Stimulated activated CD8-positive, alpha-beta memory T cell treated with anti-CD3 and anti-CD28 coated beads, Interleukin-4, amount 100 ng/mL, for 1 hour (primary cell): ENCODE measurements at places on chromosomes 7 and 10.

GRCh38 chr10:124465003-124465776 is 3.6 kb downstream of the LHPP start:
- no peak for DNase-seq

DNA sequence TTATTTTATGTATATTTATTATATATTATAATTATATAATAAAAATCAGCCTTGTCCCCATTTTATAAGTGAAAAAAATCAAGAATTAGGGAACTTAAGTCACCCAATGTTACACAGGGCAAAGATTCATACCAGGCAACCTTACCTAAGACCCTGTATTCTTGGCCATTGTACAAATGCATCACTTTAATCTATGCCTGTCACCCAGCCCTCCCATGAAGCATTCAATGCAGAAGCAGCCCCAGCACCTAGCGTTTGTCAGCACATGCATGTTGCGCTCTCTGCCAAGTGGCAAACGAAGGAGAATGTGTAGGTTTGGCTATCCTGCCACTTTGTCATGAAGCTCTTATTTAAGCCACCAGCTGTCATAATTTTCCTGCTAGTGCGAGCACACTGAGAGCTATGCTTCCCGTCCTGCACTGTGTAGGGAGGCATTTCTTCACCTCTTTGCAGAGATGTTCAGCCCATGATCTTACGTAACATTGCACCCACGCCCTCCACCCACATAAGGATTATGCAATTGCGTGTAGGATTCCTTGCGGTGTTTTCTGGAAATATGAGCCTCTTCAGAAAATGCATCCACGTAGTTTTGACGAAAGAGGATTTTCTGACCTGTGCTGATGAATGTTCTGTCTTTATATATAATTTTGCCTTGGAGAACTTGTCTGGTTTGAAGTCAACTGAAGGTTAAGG is 7.7 kb upstream of the COBL start:
- DNase-seq = no peak

GRCh38 chr7:12028508-12028907 is 182.6 kb upstream of the TMEM106B start:
- no peak for DNase-seq

- no peak for DNase-seq
Measured at GRCh38 chr7:23377134-23377533, 78.0 kb downstream of the MALSU1 start.

DNA sequence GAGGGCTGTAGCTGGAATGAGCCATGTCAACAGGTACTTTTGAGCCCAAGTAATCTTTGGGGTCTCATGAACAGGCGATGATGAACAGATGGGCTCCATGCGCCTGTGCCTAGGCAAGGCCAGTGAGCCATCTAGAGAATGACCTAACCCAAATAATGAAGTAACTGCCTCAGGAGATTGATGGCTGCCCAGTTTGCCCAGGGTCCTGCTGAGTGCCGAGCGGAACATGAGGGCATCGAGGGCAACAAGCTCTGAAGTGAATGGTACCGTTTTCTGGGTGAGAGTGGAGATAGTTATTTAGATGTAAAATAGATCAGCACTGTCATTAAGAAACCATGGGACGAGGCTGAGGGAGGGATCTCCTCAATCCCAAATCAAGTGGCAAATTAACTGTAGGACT is 77.9 kb downstream of the EZH2 start:
- no peak for DNase-seq

- DNase-seq = no peak
Measured at GRCh38 chr7:36966039-36966438, 241.7 kb upstream of the AOAH start.

DNA sequence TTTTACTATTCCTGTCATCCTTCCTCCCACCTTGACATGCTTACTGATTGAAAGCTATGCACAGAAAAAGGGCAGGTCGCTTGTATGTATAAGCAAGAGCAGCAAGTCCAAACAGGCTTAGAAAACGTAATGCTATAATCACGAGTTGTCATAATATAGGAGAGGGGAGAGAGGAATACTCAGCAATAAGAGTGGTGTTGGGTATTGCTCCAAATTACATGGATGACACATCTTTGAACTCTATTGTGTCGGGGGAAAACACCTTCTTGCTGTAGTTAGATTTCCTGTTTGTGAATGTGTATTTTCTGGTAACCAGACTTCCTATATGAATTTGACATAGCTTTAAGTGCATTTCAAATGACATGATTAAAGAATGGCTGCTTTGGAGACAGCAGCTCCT is 7.5 kb downstream of the MET start:
- no peak for DNase-seq

GRCh38 chr10:69474742-69475432 is 23.6 kb downstream of the TSPAN15 start:
- no peak for DNase-seq

DNA sequence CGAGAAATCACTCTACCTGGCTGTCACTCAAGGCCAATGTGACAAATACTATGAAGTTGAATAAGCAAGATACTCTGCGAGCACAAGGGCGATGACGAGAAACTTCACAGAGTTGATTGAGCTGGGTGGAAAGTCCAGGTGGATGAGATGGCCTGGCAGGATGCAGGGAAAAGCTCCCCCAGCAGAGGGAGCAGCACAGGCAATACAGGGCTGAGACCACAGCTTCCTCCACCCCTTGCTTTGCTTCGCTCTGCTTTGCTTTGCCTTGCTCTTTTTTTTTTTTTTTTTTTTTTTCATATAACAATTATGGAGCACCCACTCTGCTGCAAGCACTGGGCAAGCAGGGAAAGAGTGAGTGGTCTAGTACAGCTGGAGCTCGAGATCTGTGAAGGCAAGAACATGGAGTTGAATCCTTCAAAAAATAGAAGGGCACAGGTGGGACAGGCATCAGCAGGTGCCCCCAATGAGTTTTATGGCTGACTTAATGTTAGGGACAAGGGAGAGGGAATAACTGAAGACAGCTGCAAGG is 88.3 kb downstream of the CABCOCO1 start:
- no peak for DNase-seq

DNA sequence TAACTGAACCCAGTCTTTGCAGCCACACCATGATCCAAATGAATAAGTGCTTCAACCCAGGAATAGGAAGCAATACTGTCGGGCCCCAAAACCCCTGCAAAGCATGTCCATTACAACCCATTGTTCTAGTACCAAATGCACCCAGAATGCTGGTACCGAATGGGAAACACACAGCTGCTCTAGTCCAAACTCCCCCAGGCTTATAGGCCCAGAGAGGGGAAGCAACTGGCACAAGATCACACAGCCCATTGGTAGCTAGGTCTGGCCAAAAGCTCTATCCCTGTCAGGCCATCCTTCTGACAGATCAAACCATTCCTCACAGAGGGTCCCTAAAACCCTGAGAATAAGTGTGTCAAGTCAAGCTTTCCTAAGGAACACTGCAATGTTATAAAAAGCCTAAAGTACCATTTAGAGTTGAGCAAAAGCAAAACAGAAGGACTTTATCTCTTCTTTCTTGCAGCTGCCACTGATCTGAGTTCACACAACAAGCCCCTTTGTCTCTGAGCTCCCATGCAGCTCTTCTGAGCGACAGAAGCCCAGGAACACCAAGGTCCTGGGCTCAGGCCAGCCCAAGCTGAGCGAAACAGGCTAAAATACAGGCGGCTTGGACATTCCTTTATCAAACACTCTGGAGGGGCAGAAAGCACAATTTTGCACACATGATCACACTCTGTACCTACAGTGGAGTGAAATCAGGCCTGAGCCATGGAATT is 116.7 kb downstream of the SGMS1 start:
- no peak for DNase-seq

DNA sequence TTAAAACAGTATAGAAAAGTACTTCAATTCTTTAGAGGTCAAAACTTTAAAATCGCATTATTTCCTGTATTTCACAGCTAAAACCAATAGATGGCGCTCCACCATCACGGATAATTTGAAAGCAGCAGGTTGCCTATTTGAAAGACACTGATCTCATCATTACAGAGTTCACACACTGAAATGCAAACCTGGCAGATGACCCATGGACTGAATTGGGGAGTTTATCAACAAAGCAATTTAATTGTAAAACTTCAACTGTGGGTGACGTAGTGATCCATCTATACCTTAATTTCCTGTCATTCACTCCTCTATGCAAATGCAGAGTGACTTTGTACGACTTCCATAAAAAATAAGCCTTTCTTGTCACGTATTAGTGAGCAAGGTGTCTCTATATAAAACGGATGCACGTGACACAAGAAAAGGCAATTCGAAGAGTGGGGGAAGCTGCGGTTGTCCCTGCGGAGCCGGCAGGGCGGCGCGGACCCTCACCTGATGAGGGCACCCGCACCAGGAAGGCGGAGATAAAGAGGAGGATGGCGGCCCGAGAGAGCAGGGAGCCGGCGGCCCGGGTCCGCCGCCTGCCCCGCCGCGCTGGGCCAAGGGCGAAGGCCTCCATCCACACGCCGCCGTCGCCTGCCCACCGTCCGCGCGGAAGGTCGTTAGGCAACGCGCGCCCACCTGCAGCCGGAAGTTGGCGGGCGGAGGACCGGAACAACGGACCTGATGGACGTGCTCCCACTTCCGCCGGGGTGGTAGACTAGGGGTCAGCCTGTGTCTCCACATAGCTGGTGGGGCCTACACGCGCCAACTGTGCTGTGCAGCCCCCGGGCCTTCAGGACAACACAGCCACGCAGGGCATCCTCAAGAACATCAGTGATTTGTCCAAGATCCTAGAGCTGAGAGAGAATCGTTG is at the start of gene ZPBP:
Gene ZPBP, minus strand, starts transcription at position 668 of the 913 bp plus-strand sequence. Its CDS starts 52 bp downstream, at position 616.
- peak; percentile 35 for DNase-seq

GRCh38 chr10:13883636-13884444 is 297.1 kb downstream of the PRPF18 start:
- DNase-seq = no peak

DNA sequence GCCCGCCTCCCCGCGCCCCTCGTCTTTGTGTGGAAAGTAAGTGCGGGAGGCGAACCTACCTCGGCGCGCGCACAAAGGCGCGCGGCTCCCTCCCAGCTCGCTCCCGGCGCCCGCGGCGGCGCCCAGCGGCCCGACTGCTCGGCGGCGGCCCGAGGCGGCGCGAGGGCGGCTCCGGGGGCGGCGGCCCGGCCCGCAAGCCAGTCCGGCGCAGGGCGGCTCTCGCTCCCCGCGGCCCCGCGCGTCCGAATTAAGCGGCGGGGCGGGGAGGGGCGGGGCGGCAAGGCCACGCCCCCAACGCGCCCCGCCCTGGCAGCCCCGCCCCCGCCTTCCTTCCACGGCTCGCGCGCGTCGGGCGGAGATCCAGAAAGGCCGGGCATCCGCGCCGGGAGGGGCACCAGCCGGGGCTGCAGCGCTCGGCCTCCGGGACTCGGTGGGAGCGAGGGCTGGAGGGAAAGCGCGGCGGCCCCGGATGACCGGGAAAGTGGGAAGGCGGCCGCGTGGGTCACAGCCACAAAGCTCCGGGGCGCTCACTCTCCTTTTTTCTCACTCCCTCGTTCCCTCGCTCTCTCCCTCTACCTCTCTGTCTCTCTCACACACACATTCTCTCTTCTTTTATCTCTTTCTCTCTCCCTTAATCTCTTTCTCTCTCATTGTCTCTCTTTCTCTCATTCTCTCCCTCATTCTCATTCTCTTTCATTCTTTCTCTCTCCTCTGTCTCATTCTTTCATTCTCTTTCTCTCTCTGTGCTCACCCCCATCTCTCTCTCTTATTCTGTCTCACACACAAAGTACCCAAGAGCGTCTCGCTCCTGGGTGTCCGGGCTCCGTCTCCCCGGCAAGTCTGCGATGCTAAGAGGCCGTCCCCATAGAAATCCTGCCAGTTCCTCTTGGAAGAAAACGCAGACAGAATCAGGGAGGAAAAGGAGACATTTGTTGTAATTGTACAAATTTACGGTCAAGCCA is 170.2 kb downstream of the FAM107B start:
- peak; percentile 58 for DNase-seq

DNA sequence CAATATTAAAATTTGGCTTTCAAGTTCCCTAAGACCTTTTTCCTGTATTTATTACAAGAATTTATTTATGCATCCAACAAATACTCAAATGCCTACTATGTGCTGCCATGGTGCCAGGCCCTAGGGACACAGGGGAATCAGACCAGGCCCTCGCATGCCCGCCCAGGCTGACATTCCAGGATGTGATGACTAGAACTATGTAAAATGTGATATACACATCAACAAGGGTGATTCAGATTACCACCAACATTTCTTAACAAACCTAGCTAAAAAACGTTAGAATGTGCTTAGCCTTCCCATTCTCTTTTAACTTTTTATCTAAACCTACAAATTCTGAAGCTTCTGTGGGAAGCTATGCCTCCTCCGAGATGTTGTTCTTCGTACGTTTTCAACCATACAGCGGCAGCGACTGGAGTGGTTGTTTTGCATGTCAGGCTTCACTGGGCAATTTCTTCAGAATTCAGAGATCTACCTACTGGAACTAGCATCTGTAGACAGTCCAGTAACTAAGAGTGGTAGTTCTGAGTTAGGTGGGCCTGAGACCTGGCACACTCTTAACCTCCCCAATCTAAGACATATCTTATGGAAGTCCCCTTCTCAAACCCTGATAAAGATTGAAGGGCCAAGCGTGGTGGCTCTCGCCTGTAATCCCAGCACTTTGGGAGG is 22.1 kb downstream of the GNA12 start:
- DNase-seq = no peak

GRCh38 chr10:113480081-113480360 is 72.8 kb upstream of the HABP2 start:
- no peak for DNase-seq

GRCh38 chr10:52949899-52950298 is 177.3 kb upstream of the MBL2 start:
- no peak for DNase-seq

DNA sequence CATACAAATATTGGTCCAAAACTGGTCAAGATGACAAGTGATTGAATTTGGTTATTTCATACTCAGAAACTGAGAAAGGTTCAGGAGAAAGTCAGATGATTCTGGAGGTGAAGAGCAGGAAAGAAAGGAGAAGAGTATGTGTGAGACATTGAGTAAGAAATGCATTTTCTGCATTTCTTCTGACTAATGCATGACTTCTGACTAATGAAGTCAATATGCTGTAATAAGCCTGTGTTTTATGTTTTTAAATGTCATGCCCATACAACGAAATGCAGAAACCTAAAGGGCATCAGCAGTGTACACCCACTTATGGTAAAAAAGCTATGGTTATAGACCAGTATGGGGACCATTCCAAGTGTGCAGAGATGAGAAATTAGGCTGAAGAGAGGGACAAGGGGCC is 1227.8 kb upstream of the SORCS1 start:
- no peak for DNase-seq

GRCh38 chr7:100589341-100589947 is 3.3 kb downstream of the FBXO24 start:
- DNase-seq = no peak

GRCh38 chr7:100127866-100128636 is 1.3 kb downstream of the MBLAC1 start:
- no peak for DNase-seq

- no peak for DNase-seq
Measured at GRCh38 chr7:143877098-143877497, 24.9 kb downstream of the TCAF1 start.

DNA sequence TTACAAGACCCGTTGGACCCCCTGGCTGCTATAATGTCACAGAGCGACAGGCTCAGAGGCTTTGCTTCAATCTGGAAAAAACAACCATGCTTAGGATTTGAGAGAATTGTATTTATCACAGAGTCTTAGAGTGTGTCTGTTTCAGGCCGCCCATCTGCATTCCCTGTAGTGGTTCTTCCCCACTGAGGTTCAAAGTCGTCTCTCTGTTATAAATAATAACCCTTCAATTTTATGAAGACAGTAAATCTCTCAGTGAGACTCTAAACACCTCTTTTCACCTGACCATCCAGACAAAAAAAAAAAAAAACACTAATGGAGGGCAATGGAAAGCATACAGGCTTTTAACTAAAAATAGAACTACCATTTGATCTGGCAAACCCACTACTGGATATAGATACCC is 565.4 kb upstream of the AUTS2 start:
- DNase-seq = no peak

- no peak for DNase-seq
Measured at GRCh38 chr10:97719602-97720001, 6.1 kb downstream of the MARVELD1 start.

GRCh38 chr10:13683017-13683416 is 96.3 kb downstream of the PRPF18 start:
- no peak for DNase-seq
